ENCODE measurements at places on chromosomes 13 and 19.

DNA sequence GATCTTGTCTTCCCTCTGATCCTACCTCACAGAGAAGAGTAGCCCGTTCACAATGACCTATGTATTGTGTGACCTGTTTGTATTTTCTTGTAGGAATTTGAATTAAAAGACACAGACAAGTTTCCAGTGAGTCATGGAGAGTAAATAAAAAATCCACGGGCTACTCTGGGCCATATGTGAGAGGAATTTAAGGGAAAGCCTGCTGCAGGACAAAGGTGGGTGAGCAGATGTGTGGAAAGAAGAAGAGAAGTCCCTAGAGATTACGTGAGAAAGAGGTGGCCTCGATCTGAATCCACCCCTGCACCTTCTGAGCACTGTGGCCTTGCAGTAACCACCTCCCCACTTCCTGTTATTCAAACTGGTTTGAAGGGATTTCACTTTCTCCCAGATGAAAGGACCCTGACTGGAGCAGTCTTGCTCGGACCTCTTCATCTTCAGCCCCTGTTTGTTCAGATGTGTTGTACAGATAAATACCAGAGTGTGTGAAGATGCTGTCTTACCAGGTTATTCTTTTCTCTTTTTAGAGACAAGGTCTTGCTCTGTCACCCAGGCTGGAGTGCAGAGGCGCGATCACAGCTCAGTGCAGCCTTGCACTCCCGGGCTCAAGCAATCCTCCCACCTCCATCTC, 205.4 kb downstream of the PDS5B start:
- DNase-seq = no peak

DNA sequence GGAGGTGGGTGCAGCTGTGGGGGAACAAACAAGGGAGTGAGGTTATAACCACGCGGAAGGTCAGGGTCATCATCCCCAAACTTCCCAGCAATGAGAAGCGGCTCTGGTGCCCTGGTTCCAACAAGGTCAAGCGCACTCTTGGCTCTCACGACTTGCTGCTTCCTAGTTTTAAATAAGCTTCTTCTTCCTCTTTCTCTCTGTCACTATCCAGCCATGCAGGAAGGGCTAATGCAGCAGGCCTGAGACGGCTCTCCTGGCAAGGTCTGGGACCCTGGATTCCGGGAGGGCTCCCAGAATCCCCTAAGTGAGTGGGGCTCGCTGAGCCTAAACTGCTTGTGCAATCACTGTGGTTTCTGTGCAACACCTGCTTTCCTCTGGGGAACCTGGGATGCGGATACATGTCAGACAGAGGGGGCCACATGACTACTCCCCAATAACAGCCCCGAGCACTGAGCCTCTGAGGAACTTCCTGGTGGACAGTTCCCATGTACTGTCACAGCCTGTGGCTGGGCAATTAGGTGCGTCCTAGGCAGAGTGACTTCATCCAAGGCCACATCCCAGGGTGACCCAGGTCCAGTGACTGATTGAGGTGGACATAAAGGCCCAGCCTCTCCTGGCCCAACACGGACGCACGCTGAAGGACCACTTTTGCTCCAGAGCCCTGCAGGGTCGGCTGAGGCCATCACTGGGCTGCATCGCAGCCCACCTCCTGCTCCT, 24.2 kb downstream of the VRK3 start:
- DNase-seq = no peak

DNA sequence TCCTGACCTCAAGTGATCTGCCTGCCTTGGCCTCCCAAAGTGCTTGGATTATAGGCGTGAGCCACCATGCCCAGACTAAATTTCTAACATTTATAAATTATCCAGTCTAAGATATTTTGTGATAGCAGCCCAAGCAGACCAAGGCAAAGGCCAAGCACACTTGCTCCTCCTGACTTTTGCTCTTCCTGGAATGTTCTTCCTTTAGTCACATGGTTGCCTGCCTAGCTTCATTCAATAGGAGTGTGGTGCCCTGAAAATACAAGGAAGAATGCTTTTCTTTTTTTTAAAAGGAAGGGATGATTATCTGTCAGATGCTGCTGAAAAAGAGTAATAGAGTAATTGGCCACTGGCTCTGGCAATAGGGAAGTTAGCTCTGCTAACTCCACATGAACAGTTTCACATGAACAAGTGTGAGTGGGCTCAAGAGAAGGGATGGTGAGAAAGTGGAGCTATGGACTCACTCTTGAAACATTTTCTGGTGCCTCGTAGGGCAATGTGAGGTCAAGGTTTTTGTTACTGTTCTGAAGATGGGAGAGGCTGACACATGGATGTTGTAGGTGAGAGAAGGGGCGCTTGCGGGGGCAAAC, 47.1 kb downstream of the USPL1 start:
- no peak for DNase-seq

DNA sequence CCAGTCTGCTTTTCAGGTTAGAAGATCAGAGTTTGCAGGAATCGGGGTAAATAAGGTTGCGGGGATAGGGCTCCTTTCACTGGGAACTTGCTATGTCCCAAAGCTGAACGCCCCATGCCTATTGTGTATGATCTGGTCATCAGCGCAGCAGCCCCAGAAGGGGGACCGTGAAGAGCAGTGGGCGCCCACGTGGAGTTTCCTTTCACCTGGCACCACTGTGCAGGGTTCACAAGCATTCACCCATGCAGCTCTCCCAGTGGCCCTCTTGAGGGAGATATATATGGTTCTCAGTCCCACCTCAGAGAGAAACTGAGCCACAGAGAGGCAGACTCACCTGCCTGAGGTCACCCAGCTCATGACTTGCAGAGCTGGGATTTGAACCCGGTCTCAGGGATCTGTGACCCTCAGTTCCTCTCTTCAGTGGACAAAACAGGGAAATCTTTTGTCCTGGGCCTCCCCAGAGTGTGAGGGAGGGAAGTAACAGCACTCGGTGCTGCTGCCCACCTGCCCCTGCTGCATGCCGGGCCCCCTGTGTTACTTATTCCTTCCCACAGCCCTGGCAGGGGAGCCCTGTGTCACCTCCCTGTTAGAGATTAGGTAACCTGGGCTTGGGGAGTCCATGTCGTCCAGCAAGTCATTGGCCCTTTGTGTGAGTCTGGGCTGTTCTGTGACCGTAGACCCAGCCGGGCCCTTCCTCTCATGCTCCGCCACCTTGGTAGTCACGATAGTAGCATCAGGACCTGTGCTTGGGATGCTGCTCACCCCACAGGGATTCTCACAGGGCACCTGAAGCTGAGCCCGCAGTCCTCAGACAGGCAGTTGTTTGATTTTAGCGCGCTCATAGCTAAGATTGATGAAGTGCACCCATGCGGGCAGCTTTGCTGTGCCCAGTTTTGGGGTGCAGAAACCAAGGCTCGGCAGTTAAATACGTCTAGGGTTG, 27.9 kb downstream of the PPP5C start:
- DNase-seq = no peak

GRCh38 chr13:81606074-81606473, 1265.1 kb upstream of the SPRY2 start:
- no peak for DNase-seq

Data from fibroblast of skin of right biceps (primary cell).